Temporal lobe (tissue), 4 donors: ENCODE measurements at places on chromosomes 16 and 17. TPM values are rescaled to one million over a fixed set of nuclear protein-coding genes. Genes with fewer than 3 reads are reported as not detected.

ABCA9 gene
- total RNA-seq = 3.7 TPM

KARS1 gene
- total RNA-seq = 67.1 TPM

KRTAP2-3 gene
- not detected for total RNA-seq

HCRT gene
- not detected for total RNA-seq

PRAC1 gene
- total RNA-seq = not detected

KIF19 gene
- under 0.01 TPM for total RNA-seq

PERCC1 gene
- not detected for total RNA-seq

TOP3A gene
- total RNA-seq = 28.0 TPM

TLCD2 gene
- total RNA-seq = 0.25 TPM

GLTPD2 gene
- total RNA-seq = not detected

GDPD3 gene
- 1.7 TPM for total RNA-seq

SYNGR3 gene
- total RNA-seq = 64.4 TPM

ASGR1 gene
- total RNA-seq = 11.3 TPM

MT4 gene
- total RNA-seq = not detected

AIPL1 gene
- not detected for total RNA-seq
